RWPE2 (cell line): ENCODE measurements at places on chromosomes 1 and 21.

GRCh38 chr1:157140063-157140588, 1.9 kb upstream of the ETV3 start:
- DNase-seq: no peak
- no peaks in the 10 kb centered on the region for H3K27me3 ChIP-seq
- no peak overlapping the region for H3K4me3 ChIP-seq
- H3K27ac ChIP-seq: no peak overlapping the region
- H3K36me3 ChIP-seq: peaks cover 13% of the 10 kb centered on the region

- no peaks in the 10 kb centered on the region for H3K36me3 ChIP-seq
- no peaks in the 10 kb centered on the region for H3K27me3 ChIP-seq
- no peak overlapping the region for H3K4me3 ChIP-seq
- H3K4me1 ChIP-seq: no peaks in the 10 kb centered on the region
- DNase-seq: no peak
Measured at GRCh38 chr1:172499636-172500141, 33.3 kb upstream of the SUCO start.

DNA sequence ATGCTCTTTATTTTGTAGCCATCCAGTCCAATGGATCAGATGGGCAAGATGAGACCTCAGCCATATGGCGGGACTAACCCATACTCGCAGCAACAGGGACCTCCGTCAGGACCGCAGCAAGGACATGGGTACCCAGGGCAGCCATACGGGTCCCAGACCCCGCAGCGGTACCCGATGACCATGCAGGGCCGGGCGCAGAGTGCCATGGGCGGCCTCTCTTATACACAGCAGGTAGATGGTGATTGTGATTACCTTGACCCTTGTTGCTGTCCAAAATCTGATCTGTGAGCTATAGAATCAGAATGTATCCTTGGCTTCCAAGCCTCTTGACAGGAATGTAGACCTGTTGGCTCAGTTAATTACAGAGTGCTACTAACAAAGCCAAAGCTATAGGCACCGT, 33.8 kb downstream of the ARID1A start:
- H3K4me1 ChIP-seq: peaks cover 28% of the 10 kb centered on the region
- peaks cover 56% of the 10 kb centered on the region for H3K36me3 ChIP-seq
- no peak for DNase-seq

GRCh38 chr1:7956218-7957032, 5.1 kb upstream of the PARK7 start:
- H3K4me3 ChIP-seq: no peak overlapping the region
- no peak for DNase-seq
- H3K27ac ChIP-seq: no peak overlapping the region

DNA sequence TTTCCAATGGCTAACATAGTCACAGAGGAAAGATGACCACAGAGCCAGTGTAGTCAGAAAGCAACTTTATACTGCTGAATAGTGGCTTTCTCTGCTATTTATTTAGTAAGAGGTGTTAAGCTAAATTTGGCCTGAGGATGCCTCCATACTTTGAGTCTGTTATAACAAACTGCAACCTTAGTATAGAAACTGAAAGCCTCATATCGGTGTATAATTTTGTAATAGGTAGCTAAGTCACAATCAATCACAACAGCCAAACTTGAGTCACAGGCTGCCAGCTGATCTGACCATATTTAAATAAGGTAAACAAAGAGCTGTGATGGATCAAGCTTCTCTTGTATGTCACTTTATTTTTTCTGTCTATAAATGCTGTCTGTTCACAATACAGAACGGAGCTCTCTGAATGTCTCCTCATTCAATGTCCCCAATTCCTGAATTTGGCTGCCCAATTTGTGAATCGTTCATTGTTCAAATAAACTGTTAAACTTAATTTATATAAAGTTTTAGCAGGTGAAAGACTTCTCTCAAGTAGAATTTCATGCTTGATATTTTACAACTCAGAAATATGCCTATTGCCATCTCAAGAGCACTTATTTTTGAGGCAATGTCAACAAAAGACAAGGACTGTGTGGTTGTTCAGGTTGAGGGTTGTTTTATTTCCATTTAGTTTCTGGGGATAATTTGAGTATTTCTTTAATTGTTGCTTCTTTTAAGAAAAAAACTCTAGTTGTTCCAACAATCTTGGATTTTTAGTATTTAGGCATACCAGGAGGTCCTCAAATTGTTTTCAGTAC, 339.7 kb upstream of the B3GALT2 start:
- no peaks in the 10 kb centered on the region for H3K36me3 ChIP-seq
- no peaks in the 10 kb centered on the region for H3K4me1 ChIP-seq
- no peaks in the 10 kb centered on the region for H3K27me3 ChIP-seq
- no peak for DNase-seq
- no peak overlapping the region for H3K4me3 ChIP-seq

- no peaks in the 10 kb centered on the region for H3K36me3 ChIP-seq
- no peak for DNase-seq
- H3K27me3 ChIP-seq: no peaks in the 10 kb centered on the region
- H3K4me1 ChIP-seq: peaks cover 31% of the 10 kb centered on the region
- H3K4me3 ChIP-seq: no peak overlapping the region
Measured at GRCh38 chr1:162138112-162138511, 68.6 kb downstream of the NOS1AP start.

DNA sequence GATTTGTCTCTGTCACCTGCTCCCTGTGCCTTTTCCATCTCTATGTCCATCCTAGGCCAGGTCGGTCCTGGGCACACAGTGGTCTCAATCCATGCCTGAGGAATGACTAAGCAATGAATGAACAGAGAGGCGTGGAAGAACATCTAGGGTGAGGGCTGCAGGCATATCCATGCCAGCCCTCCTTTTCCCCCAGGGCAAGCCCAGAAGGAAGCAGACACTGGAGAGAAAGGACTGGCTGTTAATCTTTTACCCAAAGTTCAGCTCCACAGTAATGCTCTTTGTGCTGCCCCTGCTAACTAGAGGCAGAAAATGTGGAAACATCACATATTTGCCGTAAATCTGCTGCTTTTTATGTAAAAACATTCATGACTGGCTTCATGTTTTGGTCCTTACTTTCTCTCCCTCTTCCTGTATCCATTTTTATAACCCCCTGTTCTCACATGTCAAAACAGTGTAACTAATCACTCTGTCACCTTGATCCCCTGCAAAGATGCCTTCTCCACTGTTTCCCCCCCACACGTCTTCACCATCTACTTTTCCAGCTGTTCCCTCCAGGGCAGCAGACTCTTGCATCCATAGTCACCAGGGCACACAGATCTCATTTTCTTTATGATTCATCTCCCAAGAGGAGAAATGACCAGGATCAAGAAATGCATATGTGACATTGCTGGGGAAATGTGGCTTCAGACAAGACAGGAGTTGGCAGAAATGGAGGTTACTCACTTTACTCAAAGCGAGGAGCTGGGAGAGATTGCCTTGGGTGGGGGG, 166.4 kb upstream of the PROX1 start:
- no peaks in the 10 kb centered on the region for H3K36me3 ChIP-seq
- no peak for DNase-seq
- H3K27ac ChIP-seq: no peak overlapping the region
- H3K4me3 ChIP-seq: no peak overlapping the region
- no peaks in the 10 kb centered on the region for H3K27me3 ChIP-seq

DNA sequence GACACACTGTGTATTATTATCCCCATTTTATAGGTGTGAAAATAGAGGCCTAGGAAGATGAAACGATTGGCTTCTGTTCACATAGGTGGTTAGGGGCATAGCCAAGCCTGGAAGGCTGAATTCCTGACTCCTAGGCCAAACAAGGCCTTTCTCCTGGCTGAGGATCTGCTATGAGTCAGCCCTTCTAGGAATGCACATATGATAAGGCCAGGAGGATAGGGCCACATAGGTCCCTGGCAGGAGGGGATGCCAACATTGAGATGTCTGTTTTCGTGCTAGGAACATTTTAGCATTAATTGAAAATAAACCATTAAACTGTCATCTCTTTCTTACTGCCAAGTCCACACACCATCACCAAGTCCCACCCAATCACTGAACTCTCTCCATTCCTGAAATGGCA, 9.2 kb downstream of the CSMD2 start:
- no peaks in the 10 kb centered on the region for H3K36me3 ChIP-seq
- peaks cover 5% of the 10 kb centered on the region for H3K27me3 ChIP-seq
- no peaks in the 10 kb centered on the region for H3K4me1 ChIP-seq
- DNase-seq: no peak
- H3K4me3 ChIP-seq: no peak overlapping the region
- H3K27ac ChIP-seq: no peak overlapping the region

- H3K36me3 ChIP-seq: no peaks in the 10 kb centered on the region
- no peak for DNase-seq
- H3K27ac ChIP-seq: peak overlapping the region; percentile 22
- no peaks in the 10 kb centered on the region for H3K27me3 ChIP-seq
- no peak overlapping the region for H3K4me3 ChIP-seq
Measured at GRCh38 chr21:42233067-42233961, 14.4 kb downstream of the ABCG1 start.

GRCh38 chr1:116314305-116314919, 58.6 kb upstream of the ATP1A1 start:
- H3K27ac ChIP-seq: no peak overlapping the region
- H3K36me3 ChIP-seq: no peaks in the 10 kb centered on the region
- H3K27me3 ChIP-seq: no peaks in the 10 kb centered on the region
- H3K4me3 ChIP-seq: no peak overlapping the region
- peaks cover 13% of the 10 kb centered on the region for H3K4me1 ChIP-seq
- DNase-seq: no peak

- H3K36me3 ChIP-seq: no peaks in the 10 kb centered on the region
- DNase-seq: no peak
- H3K4me1 ChIP-seq: peaks cover 13% of the 10 kb centered on the region
- peak overlapping the region; percentile 82 for H3K27ac ChIP-seq
- no peaks in the 10 kb centered on the region for H3K27me3 ChIP-seq
- H3K4me3 ChIP-seq: no peak overlapping the region
Measured at GRCh38 chr1:235012436-235013210, 116.0 kb downstream of the TOMM20 start.

GRCh38 chr1:36321119-36321951, 2.1 kb downstream of the EVA1B start:
- no peaks in the 10 kb centered on the region for H3K36me3 ChIP-seq
- H3K27me3 ChIP-seq: no peaks in the 10 kb centered on the region
- no peaks in the 10 kb centered on the region for H3K4me1 ChIP-seq
- DNase-seq: no peak
- no peak overlapping the region for H3K4me3 ChIP-seq
